Iris pigment epithelial cell (primary cell): ENCODE measurements at places on chromosomes 3 and 15.

DNA sequence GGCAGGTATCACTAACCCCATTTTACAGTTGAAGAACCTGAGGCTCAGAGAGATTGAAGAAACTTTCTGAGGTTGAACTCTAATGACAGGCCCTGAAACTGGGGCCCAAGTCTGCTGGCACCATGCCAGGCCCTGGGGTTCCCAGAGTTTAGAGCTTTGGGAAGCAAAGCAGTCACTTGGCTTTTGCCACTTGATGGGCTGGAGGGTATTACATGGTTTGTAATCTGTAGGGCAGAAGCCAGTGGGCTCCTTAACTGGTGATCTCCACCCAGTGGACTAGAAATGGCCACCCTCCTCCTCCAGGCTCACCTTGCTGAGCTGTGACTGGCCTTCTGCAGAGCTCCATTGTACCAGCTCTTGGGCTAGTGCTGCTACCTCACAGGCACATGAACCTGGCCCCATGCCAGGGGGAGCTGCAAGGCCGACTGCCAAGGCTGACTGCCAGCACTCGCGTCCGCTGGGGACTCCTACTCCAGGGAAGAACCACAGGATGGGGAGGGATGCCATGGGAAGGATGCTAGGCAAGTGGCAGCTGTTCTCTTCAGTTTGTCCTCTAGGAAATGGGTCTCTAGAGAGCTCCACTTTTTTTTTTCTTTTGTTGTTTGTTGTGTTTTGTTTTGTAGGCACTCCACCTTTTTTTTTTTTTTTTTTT is 104.8 kb downstream of the ETFA start:
- peak; percentile 62 for DNase-seq

- DNase-seq = no peak
Observed at GRCh38 chr3:139674571-139675260, 3.1 kb downstream of the NMNAT3 start.

DNA sequence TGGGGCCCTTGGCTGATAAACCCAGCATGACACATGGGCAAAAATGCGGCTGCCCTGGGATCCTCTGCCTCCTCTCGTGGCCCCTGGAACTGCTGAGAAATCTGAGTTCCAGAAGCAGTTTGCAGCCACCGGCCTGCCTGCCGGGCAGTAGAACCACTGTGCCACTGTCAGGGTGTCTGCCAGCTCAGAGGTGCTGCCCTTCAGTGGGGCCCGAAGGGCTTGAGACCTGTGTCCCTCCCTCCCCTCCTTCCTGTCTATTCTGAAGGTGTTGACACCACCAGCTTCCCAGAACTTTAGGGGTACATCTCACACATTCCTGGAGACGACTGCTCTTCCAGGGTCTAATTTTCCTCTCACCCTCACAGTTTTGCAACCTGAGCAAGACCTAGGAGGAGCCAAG is 88.2 kb upstream of the POMGNT2 start:
- DNase-seq = no peak

GRCh38 chr3:13335059-13335458 is 85.1 kb downstream of the NUP210 start:
- DNase-seq = no peak

- DNase-seq = peak; percentile 90
Observed at GRCh38 chr3:23455775-23456174, 252.6 kb downstream of the UBE2E2 start.

DNA sequence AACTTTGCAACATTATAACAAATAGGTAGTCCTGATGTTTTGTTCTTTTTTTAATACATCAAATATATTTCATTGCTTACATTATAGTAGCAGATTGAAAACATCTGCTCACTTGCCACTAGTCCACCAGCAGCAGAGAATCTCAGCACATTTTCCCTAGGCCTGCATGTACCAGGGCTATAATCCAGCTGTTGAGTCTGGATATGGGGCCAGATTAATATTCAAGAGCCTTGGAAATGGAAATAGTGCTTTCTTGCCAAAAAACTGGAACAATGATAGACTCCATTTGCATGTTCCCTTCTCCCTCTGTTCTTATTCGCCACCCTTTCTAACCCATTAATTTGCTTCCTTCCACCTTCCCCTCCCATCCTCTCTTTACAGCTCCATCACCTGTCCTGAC is 288.0 kb downstream of the EPHA3 start:
- DNase-seq = no peak

GRCh38 chr3:12180218-12180617 is 21.5 kb upstream of the TIMP4 start:
- peak; percentile 79 for DNase-seq

- DNase-seq = peak; percentile 4
Observed at GRCh38 chr15:32733281-32733680, 15.5 kb downstream of the GREM1 start.

DNA sequence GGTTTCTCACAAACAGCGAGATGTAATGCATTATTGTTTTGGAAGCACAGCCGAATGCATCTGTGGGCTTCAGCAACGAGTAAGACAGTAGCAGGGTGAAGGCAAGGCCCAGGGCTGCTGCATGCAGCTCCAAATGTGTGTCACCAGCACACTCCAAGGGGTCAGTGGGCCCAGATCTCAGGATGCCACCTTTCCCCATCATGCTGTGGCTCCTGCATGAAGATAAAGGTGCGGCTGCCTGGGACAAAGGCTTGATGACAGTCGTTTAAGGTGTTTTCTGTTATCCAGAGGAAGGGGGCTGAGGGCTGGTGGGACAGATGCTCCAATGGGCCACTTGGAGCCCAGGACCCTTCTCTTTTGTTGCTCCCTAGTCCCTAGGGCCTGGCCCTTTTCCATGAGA is 13.2 kb downstream of the C3orf22 start:
- no peak for DNase-seq

- DNase-seq = no peak
Observed at GRCh38 chr3:86929046-86929445, 61.9 kb downstream of the VGLL3 start.

DNA sequence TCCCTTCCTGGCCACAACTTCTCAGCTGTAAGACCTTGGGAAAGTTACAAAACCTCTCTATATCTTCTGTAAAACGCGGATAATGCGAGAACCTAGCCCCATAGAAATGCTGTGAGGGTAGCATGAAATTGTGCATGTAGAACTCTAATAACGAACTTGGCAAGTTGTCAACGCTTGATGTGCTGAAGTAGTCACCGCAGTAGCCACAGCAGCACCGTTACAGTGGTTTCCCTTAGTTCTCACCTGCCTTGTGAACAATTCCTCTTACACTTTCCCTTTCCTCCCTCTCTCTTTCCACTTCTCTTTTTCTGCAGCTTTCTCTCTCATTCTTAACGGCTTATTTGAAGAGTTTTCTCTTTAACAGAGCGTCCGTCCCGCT is 447 bp upstream of the SHQ1 start:
- DNase-seq = no peak

- DNase-seq = no peak
Observed at GRCh38 chr3:129539206-129539605, 3.8 kb upstream of the H1-8 start.

- DNase-seq = peak; percentile 60
Observed at GRCh38 chr3:115784739-115785536, 161.6 kb downstream of the GAP43 start.

DNA sequence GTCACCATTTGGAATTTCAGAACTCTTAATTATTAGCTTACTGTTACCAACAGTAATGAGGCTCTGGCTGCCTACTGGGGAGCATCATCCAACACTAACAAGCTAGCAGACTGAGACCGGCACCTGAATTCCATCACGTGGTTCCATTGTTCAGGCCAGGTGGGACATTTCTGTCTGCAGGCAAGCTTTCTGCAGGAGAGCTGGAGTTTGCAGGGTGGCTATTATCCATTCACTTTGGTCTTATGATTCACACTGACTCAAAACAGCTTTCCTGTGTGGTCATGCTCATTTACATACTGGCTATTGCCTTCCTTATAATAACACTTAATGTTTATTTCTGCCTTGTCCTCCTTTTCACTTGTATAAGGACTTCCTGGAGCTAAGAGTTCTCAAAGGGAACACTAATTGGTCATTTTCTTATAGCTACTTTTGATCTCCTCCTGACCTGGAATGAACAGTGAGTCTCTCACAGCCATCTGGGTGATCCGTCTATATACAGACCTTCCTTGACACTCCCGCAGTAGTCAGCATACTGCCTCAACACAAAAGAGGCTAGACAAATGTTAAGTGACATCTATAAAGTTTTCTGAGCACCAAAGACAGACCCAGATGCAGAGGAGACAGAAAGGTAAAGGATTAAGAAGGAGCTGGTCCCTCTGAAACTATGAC is 695.4 kb downstream of the FHIT start:
- peak; percentile 52 for DNase-seq

GRCh38 chr3:194865615-194866014 is 179.9 kb downstream of the FAM43A start:
- no peak for DNase-seq

DNA sequence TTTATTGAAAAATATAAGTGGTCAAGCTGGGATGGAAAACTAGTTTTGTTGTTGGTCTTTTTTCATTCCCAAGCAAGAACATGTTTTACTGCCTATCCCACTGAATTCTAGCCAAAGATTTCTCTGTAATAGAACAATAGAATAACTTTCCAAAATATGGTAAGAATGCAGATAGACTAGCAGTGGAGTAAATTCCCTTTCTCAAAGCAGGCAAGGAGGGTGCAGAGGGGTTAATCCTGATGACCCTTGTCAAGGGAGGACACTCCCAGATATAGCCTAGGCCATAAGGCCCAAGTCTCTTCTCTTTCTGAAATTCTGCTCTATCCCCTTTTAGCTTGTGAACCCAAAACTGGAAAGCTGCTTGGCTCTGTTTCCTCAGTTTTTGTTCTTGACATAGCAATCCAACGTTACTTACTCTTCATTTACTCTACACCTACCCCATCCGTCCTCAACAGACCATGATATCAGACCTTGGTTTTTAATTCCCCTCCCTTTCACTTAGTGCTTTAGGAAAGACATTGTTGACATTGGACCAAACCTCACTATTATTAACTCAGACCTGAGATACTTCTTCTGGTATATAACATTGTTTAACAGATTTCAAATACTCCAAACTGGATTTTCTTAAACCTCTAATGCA is 453.6 kb upstream of the THBS1 start:
- peak; percentile 31 for DNase-seq

DNA sequence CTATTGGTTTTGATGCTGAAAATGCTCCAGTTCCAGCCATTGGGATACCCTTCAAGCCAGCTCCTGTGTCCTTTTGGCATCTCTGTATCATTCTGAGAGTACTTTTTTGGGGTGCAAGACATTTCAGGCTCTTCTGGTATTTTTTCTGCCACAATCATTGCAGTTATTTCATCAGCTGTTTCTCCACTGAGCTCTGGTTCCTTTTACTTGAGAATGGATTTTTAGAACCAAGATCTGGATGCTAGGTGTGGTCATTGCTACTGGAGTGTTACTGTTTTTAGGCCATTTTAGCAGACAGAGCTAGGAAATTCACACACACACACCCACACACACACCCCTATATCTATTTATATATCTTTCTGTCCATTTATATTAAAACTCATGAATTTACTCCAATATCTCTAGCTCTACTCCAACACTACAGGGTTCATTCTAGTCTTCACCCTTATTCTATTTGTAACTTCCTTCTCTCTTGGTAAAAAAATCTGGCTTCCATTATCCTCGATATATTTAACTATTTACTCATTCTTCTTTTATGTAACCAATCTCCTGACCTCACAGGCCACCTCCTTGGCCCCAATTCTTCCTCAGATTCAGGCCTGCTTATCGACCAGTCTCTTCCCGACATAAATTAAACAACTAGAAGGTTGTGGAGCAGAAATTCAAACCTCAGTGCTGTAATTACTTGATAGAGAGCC is 17.0 kb downstream of the SLC35G2 start:
- no peak for DNase-seq

- no peak for DNase-seq
Observed at GRCh38 chr15:74611834-74612233, 3.8 kb upstream of the CLK3 start.

GRCh38 chr15:57502116-57502515 is 89.6 kb upstream of the MYZAP start:
- no peak for DNase-seq

- peak; percentile 19 for DNase-seq
Observed at GRCh38 chr15:69341356-69341755, 42.6 kb downstream of the PAQR5 start.

DNA sequence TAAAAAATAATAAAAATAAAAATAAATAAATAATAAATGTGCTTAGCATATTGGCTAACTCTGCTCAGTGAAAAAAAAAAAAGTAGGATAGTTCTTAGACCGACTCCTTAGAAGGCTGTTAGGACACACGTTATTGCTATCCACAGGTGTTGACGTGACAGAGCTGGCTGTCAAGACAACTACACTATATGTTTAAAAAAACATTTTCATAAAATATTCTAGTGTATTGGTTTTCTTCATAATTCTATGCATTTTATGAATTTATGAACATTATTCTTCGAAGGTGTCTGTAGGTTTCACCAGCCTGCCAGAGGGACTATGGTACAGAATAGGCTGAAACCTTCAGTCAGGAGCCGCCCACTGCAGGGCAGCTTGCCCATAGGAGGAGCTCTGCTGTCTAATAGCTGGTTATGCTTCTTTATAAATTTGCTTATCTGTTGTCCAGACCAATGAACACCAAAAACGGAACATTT is 9.2 kb downstream of the TM4SF1 start:
- DNase-seq = no peak

DNA sequence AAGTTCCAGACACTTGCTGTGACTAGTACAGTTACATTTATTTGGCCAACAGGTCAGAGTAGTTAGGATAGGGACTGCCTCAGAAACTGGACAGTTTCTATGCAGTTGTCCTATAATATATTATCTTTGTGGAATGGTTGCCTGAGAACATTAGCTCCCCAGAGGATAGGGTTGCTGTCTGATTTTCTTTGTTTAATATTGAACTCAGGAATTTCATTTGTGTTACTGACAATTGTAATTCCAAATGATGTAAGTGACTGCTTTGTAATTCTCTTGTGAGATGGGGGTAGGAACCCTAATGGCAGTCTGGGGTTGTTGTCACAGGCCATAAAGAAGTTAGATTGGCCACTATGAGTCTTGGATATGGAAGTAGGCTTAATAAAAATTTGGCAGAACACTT is 2.2 kb downstream of the NXPE3 start:
- DNase-seq = no peak

- DNase-seq = no peak
Observed at GRCh38 chr3:23103764-23104163, 99.4 kb upstream of the UBE2E2 start.

DNA sequence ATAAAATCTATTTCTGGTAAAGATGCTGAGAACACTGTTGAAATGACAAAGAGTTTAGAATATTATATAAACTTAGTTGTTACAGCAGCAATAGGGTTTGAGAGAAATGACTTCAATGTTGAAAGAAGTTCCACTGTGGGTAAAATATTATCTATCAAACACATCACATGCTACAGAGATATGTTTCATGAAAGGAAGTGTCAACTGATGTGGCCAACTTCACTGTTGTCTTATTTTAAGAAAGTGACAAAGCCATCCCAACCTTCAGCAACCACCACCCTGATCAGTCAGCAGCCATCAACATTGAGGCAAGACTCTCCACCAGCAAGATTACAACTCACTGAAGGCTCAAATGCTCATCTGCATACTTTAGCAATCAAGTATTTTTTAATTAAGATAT is 20.2 kb downstream of the TMEM39A start:
- no peak for DNase-seq

DNA sequence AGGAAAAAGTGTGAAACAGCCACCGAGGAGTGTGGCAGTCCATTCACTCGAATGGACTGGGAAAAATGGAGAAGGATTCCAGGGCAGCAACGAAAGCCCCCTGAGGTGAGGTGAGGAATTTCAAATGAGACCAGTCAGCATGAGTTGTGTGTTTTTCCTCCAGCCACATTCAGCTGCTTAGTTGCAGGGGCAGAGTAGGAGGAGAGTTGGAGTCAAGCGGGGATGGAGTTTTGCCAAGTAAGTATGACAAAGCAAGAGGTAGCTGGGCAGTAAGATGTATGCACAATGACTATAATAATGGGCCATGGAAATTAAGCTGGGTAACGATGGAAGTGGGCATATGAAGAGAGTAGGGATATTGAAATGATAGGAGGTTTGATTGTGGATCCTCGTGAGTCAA is 64.4 kb downstream of the CCDC54 start:
- peak; percentile 8 for DNase-seq
